ENCODE measurements at places on chromosomes 13 and 19. TPM values are rescaled to one million over a fixed set of nuclear protein-coding genes. Genes with fewer than 3 reads are reported as not detected.
A peak's percentile ranks its signal among the peaks of the same experiment; 100 is the strongest.

GRCh38 chr19:2315818-2316353, 7.9 kb upstream of the LINGO3 start:
- peak; percentile 81 for DNase-seq

- DNase-seq: no peak
Observed at GRCh38 chr13:111437856-111438547, 117.6 kb downstream of the TEX29 start.

GRCh38 chr13:71865874-71866334, 1.1 kb downstream of the DACH1 start:
- no peak for DNase-seq

Gene ZNF813
- total RNA-seq: 1.3 TPM

Gene OVOL3
- total RNA-seq: not detected

GRCh38 chr13:74004109-74004508, 130.1 kb downstream of the KLF12 start:
- no peak for DNase-seq
